ENCODE measurements at places on chromosomes 3 and 15. TPM values are rescaled to one million over a fixed set of nuclear protein-coding genes. Genes with fewer than 3 reads are reported as not detected.

DZIP1L gene
- total RNA-seq = 28.4 TPM

DNA sequence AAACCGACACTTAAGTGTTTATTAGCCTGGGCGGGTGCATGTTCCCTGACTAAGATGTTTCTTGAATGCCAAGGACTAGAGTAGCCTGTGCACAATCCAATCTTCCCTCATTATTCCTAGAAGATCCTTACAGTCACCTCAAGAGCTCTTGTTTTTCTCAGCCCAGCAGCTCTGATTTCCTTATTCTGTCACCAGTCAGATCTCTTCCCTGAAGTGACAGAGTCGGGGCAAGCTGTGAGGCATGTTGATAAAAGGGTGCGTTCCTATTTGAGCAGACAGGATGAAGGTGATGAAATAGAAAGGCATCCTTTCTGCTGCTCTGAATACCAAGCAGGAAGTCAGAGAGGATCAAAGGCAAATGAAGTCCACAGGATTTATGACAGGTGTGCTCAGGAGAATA lies 125.6 kb upstream of the MCTP2 start:
- no peaks in the 10 kb centered on the region for H3K4me1 ChIP-seq
- peak; percentile 2 for DNase-seq
- H3K27ac ChIP-seq = no peak overlapping the region
- H3K4me3 ChIP-seq = no peak overlapping the region
- no peaks in the 10 kb centered on the region for H3K27me3 ChIP-seq
- no peaks in the 10 kb centered on the region for H3K36me3 ChIP-seq

- no peak overlapping the region for H3K27ac ChIP-seq
- H3K4me3 ChIP-seq = no peak overlapping the region
- H3K4me1 ChIP-seq = no peaks in the 10 kb centered on the region
- no peaks in the 10 kb centered on the region for H3K36me3 ChIP-seq
Measured at GRCh38 chr3:81841540-81841939, 80.1 kb upstream of the GBE1 start.

DNA sequence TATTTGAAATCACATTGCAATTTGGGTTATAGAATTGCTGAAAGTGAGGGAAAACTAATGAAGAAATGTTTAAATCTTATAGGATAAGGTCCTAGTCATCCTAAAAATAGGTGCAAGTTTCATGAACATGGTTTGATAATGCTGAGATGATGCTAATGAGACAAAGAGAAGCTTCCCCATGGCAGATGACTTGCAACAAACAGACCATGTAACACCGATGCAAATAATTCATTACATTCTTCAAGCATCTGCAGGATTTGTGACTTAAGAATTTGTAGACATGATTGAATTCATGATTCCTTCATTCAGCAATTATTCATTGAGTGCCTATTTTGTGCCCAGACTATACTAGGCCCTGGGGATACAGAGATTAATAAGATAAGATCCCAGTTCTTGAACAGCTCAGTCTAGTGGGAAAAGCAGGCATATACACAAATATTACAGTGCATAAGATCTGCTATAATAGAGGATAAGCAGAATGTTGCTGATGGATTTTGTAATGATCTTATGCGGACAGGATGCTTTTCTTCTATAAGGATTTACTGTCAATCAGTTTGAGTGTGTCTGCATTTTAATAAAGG lies 367.9 kb upstream of the GBE1 start:
- H3K4me3 ChIP-seq = no peak overlapping the region
- DNase-seq = no peak
- H3K36me3 ChIP-seq = no peaks in the 10 kb centered on the region
- peaks cover 8% of the 10 kb centered on the region for H3K4me1 ChIP-seq
- no peaks in the 10 kb centered on the region for H3K27me3 ChIP-seq
- H3K27ac ChIP-seq = no peak overlapping the region

- no peak overlapping the region for H3K27ac ChIP-seq
- DNase-seq = no peak
- H3K4me3 ChIP-seq = no peak overlapping the region
- peaks cover 4% of the 10 kb centered on the region for H3K36me3 ChIP-seq
Measured at GRCh38 chr15:91915576-91915975, 62.1 kb downstream of the SLCO3A1 start.

- H3K27me3 ChIP-seq = no peaks in the 10 kb centered on the region
- H3K4me1 ChIP-seq = peaks cover 3% of the 10 kb centered on the region
- H3K36me3 ChIP-seq = peaks cover 3% of the 10 kb centered on the region
Measured at GRCh38 chr3:5226783-5227182, 39.3 kb downstream of the EDEM1 start.

DNA sequence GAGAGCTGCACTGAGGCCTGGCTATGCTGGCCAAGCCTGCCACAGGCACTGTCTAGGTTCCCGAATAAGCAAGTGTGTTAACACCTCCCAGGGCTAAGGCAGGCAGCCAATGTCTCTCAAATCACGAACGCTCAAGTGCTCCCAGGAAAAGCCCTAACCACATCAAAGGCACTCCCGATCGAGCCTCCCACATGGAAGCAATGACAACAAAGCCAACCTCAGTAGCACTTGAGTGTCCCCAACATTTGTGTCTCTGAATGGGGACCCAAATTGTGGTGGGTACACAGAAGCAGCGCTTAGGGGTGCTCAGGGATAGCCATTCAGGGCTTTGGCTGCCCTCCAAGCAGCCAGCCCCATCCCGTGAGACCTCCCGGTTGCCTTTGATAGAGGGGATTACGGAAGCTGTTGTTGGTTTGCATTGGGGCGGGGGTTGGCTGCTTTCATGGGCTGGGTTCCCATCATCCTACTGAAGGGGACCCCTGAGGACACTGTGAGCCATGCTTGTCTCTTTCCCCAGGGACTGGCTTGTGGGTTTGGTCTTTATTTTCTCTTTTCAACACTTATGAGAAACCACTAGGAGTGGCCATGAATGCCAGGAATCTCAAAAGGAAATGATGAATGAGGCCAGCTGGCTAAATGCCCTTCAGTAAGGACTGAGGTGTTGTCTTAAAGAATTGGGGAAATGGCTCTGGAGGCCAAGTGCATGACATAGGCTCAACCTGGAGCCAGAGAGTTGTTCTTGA lies 234.1 kb upstream of the FEZF2 start:
- H3K27me3 ChIP-seq = no peaks in the 10 kb centered on the region
- DNase-seq = no peak
- H3K4me3 ChIP-seq = no peak overlapping the region

- no peak overlapping the region for H3K27ac ChIP-seq
- H3K36me3 ChIP-seq = no peaks in the 10 kb centered on the region
- no peak for DNase-seq
Measured at GRCh38 chr3:156792945-156793344, 33.2 kb upstream of the LEKR1 start.

DNA sequence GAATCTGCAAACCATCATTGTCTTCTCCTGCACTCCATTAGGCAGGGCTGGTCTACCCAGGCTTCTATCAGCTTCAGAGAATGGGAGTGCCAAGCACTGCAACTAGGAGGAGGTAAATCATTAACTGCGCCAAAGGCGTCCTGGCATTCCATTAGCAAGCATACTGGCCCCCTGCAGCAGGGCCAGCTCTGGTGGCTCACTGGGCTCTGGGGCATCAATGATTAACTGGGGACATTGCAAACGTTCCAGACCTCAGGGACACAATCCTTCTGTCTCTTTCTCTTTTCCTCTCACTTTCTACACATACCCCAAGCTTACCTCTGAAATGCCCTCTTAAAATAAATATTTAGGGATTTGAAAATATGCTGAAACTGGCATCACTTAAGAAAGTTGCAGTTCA lies 129.0 kb downstream of the MYLK start:
- no peaks in the 10 kb centered on the region for H3K36me3 ChIP-seq
- H3K27ac ChIP-seq = no peak overlapping the region
- no peak for DNase-seq
- peaks cover 6% of the 10 kb centered on the region for H3K4me1 ChIP-seq
- no peak overlapping the region for H3K4me3 ChIP-seq

DNA sequence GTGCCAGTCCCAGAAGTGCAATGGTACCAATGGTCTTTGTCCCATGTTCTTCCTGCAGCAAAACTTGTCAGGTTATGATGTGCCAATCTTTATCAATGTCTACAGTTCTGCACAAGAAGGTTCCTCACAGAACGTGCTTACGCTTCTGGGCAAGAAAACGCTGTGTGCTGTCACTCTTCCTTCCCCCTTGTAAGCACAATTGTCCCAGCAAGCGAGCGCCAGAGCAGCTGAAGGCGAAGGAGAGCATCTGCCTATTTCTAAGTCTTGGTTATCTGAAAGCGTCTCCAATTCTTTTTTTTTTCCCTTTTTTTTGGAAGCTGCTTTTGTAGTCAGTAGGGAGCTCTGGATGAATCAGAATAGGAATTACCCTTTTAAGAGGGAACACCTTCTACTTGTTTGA lies 514.4 kb downstream of the FGF12 start:
- DNase-seq = no peak
- H3K4me1 ChIP-seq = no peaks in the 10 kb centered on the region
- no peak overlapping the region for H3K27ac ChIP-seq
- no peaks in the 10 kb centered on the region for H3K36me3 ChIP-seq
- no peaks in the 10 kb centered on the region for H3K27me3 ChIP-seq

DNA sequence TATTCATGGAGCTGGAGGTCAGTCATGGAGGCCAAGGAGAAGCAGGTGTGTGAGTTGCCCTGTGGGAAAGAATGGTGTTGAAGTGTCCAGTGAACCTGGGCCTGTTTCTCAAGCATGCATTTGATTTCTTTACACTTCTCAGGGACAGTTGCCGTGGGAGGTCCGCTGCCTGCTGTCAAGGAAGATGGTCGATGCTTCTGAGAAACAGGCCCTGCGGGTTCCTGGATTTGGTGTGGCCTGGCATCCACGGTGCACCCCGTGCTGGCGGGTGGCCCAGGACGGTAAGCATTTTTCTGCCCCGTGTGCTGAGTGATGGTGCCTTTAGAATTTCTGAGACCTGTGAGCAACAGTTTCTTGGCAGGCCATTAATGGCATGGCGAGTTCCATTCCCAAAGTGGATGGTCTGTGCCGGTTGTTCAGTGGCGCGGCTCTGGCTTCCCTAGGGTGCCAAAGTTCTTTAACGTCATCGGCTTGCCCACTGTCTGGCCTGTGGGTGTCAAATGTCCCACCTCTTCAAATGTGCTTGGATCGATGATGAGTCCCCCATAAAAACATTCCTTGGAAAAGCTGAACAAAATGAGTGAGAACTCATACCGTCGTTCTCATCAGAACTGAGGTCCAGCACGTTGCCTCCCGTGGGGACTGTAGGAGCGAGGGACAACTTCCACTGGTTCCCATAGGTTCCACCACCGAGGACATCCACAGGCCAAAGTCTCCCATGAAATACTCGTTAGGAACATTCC lies 107.2 kb downstream of the SNRPN start:
- peaks cover 99% of the 10 kb centered on the region for H3K36me3 ChIP-seq
- no peak for DNase-seq
- no peak overlapping the region for H3K27ac ChIP-seq
- H3K4me1 ChIP-seq = no peaks in the 10 kb centered on the region
- no peak overlapping the region for H3K4me3 ChIP-seq

DNA sequence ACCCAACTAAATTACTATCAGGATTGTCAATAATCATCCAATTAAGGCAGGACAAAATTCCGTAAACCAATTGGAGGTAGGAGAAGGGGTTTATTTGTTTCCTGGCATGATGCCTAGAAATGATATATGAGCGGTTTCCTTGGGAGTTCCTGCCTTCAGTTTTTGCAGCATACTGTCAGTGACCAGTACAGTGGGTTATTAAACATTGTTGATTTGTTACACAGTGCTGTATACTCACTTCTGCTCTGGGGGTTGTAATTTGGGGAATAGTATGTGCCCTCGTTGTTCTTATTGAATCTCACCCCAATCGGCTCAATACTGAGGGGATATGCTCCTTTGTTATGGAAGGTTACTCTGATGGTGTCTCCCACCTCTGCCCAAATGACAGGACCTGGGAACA lies 22.2 kb downstream of the CP start:
- H3K4me1 ChIP-seq = no peaks in the 10 kb centered on the region
- H3K4me3 ChIP-seq = no peak overlapping the region
- H3K27me3 ChIP-seq = peaks cover 6% of the 10 kb centered on the region
- no peak overlapping the region for H3K27ac ChIP-seq

CYP11A1 gene
- total RNA-seq = 1.9 TPM

GRCh38 chr15:67033571-67034044 lies 31.8 kb upstream of the SMAD3 start:
- no peaks in the 10 kb centered on the region for H3K36me3 ChIP-seq
- no peak overlapping the region for H3K27ac ChIP-seq
- peak overlapping the region; percentile 17 for H3K4me3 ChIP-seq
- peaks cover 11% of the 10 kb centered on the region for H3K27me3 ChIP-seq
- H3K4me1 ChIP-seq = peaks cover 10% of the 10 kb centered on the region
- DNase-seq = no peak

- no peak overlapping the region for H3K27ac ChIP-seq
- H3K4me3 ChIP-seq = no peak overlapping the region
- H3K27me3 ChIP-seq = no peaks in the 10 kb centered on the region
- no peaks in the 10 kb centered on the region for H3K4me1 ChIP-seq
- no peaks in the 10 kb centered on the region for H3K36me3 ChIP-seq
Measured at GRCh38 chr15:53110999-53111398, 320.9 kb upstream of the ONECUT1 start.

DNA sequence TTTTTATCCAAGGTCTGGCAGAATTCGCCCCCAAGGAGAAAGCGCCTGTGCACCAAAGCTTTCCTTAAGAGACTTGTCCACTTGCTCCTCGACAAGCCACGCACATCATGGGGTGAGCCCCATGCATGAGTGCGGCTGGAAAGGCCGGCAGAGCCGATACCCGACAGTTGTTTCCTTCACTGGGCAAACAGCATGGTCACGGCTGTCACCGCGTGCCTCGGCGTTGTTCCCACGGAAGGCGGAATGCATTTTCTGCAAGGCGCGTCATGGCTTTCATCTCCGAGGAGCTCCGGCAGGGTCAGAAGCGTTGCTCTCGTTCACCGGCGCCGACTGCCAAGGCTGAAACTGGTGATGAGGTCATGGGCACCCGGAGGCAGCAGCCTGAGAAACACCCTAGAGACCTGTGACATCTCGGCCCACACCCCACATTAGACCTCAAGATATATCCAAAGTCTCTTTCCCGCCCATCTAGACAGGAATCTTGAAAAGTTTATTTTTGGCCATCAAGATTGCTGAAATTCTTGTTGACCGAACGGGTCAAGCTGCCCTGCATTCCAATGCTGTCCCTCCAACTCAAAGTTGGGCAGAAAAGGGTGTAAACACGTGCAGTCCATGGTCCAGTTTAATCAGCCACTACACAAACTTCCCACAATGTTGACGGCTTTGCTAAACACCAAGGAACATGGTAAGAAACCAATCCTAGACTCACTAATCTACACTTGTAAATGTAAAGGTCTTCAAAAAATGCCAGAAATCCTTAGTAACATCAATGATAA lies 604 bp upstream of the TJP1 start:
- H3K27me3 ChIP-seq = no peaks in the 10 kb centered on the region
- H3K4me3 ChIP-seq = peak overlapping the region; percentile 70
- peaks cover 7% of the 10 kb centered on the region for H3K4me1 ChIP-seq
- DNase-seq = no peak
- H3K36me3 ChIP-seq = no peaks in the 10 kb centered on the region

GRCh38 chr3:197218210-197218609 lies 80.2 kb downstream of the DLG1 start:
- no peak overlapping the region for H3K27ac ChIP-seq
- H3K27me3 ChIP-seq = no peaks in the 10 kb centered on the region
- no peak overlapping the region for H3K4me3 ChIP-seq
- no peaks in the 10 kb centered on the region for H3K36me3 ChIP-seq
- no peak for DNase-seq
- peaks cover 3% of the 10 kb centered on the region for H3K4me1 ChIP-seq

ECE2 gene
- 3.6 TPM for total RNA-seq

GRCh38 chr3:128196647-128197046 lies 43.4 kb downstream of the EEFSEC start:
- H3K27ac ChIP-seq = peak overlapping the region; percentile 0
- DNase-seq = no peak
- no peaks in the 10 kb centered on the region for H3K27me3 ChIP-seq
- no peaks in the 10 kb centered on the region for H3K36me3 ChIP-seq
- H3K4me1 ChIP-seq = peaks cover 17% of the 10 kb centered on the region

- no peaks in the 10 kb centered on the region for H3K4me1 ChIP-seq
- peaks cover 7% of the 10 kb centered on the region for H3K36me3 ChIP-seq
- no peak overlapping the region for H3K4me3 ChIP-seq
- no peak overlapping the region for H3K27ac ChIP-seq
- no peak for DNase-seq
Measured at GRCh38 chr15:52337198-52337853, 41.7 kb upstream of the MYO5C start.
